ENCODE measurements at places on chromosomes 6 and 20. TPM values are rescaled to one million over a fixed set of nuclear protein-coding genes. Genes with fewer than 3 reads are reported as not detected.

DNA sequence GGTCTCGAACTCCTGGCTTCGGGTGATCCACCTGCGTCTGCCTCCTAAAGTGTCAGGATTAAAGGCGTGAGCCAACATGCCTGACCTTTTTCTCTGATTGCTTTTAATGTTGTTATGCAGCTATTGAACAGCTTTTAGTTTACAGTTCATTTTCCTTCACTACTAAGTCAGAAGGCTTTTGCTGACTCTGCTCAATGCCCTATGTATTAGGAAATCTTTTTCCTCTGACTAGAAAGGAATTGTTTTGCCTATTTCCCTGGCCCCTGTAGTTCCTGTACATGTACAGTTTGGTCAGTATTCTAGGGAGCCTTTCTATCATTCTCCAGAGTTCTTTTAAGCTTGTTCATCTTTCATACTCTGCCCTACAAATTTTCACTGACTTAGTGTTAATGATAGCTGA, 280.2 kb downstream of the CDKAL1 start:
- DNase-seq, result no peak
- no peaks in the 10 kb centered on the region for H3K27me3 ChIP-seq
- H3K36me3 ChIP-seq, result peaks cover 17% of the 10 kb centered on the region
- peaks cover 13% of the 10 kb centered on the region for H3K4me1 ChIP-seq

- no peaks in the 10 kb centered on the region for H3K36me3 ChIP-seq
- peaks cover 8% of the 10 kb centered on the region for H3K4me1 ChIP-seq
Observed at GRCh38 chr6:127302728-127303660, 36.3 kb downstream of the RNF146 start.

DNA sequence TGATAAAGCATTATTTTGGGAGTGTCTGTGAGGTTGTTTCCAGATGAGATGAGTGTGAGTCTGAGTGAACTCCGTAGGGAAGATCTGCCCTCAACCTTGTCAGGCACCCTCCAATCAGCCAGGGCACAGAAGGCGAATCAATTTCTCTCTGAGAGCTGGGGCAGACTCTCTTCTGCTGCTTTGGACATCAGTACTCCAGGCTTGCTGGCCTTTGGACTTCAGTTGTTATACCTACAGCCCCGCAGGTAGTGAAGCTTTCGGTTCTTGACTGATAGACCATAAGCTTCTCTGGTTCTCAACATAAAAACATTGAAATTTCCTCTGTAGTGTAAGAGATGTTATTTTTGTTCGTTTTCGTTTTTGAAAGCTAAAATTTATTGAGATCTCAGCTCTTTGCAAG, 71.4 kb downstream of the MAFB start:
- peaks cover 5% of the 10 kb centered on the region for H3K27me3 ChIP-seq
- no peak overlapping the region for H3K4me3 ChIP-seq
- no peak overlapping the region for H3K27ac ChIP-seq
- no peaks in the 10 kb centered on the region for H3K4me1 ChIP-seq
- no peaks in the 10 kb centered on the region for H3K36me3 ChIP-seq

MICB gene
- total RNA-seq, result 25.6 TPM

DNA sequence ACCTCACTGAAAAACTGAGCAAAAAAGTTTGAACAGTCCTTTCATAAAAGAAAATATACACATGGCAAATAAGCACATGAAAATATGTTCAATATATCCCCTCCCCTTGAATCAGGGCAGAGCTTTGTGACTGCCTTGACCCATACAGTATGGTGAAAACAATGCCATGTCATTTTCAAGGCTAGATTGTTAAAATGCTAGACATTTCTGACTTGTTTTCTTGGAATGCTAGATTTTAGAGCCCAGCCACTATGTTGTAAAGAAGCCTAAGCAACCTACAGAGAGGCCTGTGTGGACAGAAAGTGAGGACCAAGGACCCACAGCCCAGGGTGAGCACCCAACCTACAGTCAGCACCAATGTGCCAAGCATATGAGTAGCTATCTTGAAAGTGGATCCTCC, 17.1 kb upstream of the ASF1A start:
- H3K27me3 ChIP-seq, result no peaks in the 10 kb centered on the region
- peak overlapping the region; percentile 55 for H3K4me3 ChIP-seq
- no peaks in the 10 kb centered on the region for H3K36me3 ChIP-seq
- H3K4me1 ChIP-seq, result peaks cover 31% of the 10 kb centered on the region

MPIG6B gene
- total RNA-seq, result not detected

- H3K4me3 ChIP-seq, result no peak overlapping the region
- DNase-seq, result peak; percentile 39
- H3K27me3 ChIP-seq, result peaks cover 17% of the 10 kb centered on the region
- no peaks in the 10 kb centered on the region for H3K4me1 ChIP-seq
Observed at GRCh38 chr6:83696674-83697073, 12.2 kb downstream of the SNAP91 start.

RAB44 gene
- total RNA-seq, result not detected

- H3K4me3 ChIP-seq, result peak overlapping the region; percentile 72
Observed at GRCh38 chr6:28683945-28684538, 158.4 kb downstream of the GPX5 start.

EYA4 gene
- total RNA-seq, result 10.0 TPM

DNA sequence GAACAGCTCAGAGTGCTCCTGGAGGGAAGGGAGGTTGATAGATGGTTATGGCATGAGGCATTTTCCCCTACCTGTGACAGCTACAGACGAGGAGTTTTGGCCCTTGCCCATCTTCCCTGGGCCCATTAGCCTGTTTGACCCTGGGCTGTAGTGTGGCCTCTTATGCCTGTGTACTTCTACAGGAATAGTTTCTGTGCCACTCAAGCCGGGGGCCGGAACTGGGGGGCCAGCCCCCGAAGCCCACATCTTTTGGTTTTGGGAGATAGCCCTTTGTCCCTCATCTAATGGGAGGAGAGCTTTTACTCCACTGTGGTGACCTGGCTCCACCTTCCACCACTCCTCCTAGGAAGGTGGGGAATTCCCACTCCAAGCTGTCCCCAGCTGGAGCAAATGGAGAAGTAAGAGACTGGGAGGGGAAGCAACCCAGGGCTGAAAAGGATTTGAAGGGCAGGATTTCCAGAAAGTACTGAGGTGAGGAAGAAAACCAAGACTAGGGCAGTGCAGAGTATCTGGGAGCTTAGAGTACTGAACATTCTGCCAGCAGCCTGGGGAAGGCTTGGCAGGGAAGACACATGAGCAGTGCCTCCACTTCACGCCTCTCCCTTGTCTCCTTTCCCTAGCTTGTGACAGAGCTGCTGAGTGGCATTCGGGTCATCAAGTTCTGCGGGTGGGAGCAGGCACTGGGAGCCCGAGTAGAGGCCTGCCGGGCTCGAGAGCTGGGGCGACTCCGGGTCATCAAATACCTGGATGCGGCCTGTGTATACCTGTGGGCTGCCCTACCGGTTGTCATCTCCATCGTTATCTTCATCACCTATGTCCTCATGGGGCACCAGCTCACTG, 6.9 kb downstream of the ABCC10 start:
- no peak overlapping the region for H3K27ac ChIP-seq
- H3K36me3 ChIP-seq, result 0 out of 2 replicates have a peak, but pooled peaks cover 7% of the 10 kb centered on the region
- no peaks in the 10 kb centered on the region for H3K27me3 ChIP-seq
- no peak for DNase-seq

- DNase-seq, result peak; percentile 75
- no peak overlapping the region for H3K27ac ChIP-seq
- peaks cover 12% of the 10 kb centered on the region for H3K27me3 ChIP-seq
- no peak overlapping the region for H3K4me3 ChIP-seq
Observed at GRCh38 chr20:16615199-16615598, 42.0 kb upstream of the KIF16B start.

GRCh38 chr6:125117818-125118217, 35.8 kb upstream of the TPD52L1 start:
- no peak overlapping the region for H3K4me3 ChIP-seq
- no peak overlapping the region for H3K27ac ChIP-seq
- H3K36me3 ChIP-seq, result no peaks in the 10 kb centered on the region
- DNase-seq, result no peak
- H3K4me1 ChIP-seq, result no peaks in the 10 kb centered on the region

- H3K4me1 ChIP-seq, result peaks cover 28% of the 10 kb centered on the region
- peak overlapping the region; percentile 80 for H3K27ac ChIP-seq
- no peaks in the 10 kb centered on the region for H3K27me3 ChIP-seq
- DNase-seq, result peak; percentile 46
- H3K4me3 ChIP-seq, result peak overlapping the region; percentile 46
- no peaks in the 10 kb centered on the region for H3K36me3 ChIP-seq
Observed at GRCh38 chr6:53398247-53399026, 49.7 kb upstream of the ELOVL5 start.

GRCh38 chr6:122647765-122648164, 37.6 kb downstream of the PKIB start:
- no peak overlapping the region for H3K27ac ChIP-seq
- no peaks in the 10 kb centered on the region for H3K36me3 ChIP-seq
- peaks cover 38% of the 10 kb centered on the region for H3K4me1 ChIP-seq
- DNase-seq, result peak; percentile 23

DNA sequence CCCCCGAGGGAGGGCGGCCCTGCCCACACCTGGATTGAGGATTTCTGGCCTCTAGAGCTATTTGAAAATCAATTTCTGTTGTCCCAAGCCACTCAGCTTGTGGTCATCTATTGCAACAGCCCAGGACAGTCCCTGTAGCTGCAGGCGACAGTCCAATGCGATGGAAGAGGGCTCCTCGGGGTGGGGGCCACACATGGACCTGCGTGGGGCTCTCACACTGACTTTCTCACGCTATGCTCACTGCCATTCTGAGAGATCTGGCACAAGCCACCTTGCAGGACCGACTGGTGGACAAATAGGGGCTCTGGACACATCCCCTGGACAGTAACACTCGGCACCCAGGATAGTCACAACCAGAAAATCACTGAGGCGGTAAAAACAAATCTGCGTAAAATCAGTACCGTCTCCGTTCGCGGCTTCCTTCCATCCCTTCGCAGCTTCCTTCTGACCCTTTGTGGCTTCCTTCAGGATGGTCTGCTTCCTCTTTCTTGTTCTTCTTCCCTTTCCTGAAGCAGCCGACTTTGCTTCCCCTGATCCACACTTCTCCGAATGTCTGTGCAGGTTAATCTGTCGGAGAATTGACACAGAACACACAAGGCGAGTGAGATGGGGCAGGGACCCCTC, 21.8 kb downstream of the CTCFL start:
- H3K27ac ChIP-seq, result no peak overlapping the region
- no peak for DNase-seq
- H3K36me3 ChIP-seq, result no peaks in the 10 kb centered on the region
- no peak overlapping the region for H3K4me3 ChIP-seq
- peaks cover 11% of the 10 kb centered on the region for H3K4me1 ChIP-seq
- no peaks in the 10 kb centered on the region for H3K27me3 ChIP-seq

- H3K27me3 ChIP-seq, result peaks cover 51% of the 10 kb centered on the region
- H3K36me3 ChIP-seq, result no peaks in the 10 kb centered on the region
- no peak overlapping the region for H3K27ac ChIP-seq
- no peak overlapping the region for H3K4me3 ChIP-seq
Observed at GRCh38 chr6:389622-390021, 1.9 kb upstream of the IRF4 start.

GRCh38 chr6:143141442-143141841, 80.8 kb downstream of the AIG1 start:
- no peak overlapping the region for H3K4me3 ChIP-seq
- no peaks in the 10 kb centered on the region for H3K36me3 ChIP-seq
- no peak overlapping the region for H3K27ac ChIP-seq
- no peaks in the 10 kb centered on the region for H3K4me1 ChIP-seq
- no peaks in the 10 kb centered on the region for H3K27me3 ChIP-seq

DNA sequence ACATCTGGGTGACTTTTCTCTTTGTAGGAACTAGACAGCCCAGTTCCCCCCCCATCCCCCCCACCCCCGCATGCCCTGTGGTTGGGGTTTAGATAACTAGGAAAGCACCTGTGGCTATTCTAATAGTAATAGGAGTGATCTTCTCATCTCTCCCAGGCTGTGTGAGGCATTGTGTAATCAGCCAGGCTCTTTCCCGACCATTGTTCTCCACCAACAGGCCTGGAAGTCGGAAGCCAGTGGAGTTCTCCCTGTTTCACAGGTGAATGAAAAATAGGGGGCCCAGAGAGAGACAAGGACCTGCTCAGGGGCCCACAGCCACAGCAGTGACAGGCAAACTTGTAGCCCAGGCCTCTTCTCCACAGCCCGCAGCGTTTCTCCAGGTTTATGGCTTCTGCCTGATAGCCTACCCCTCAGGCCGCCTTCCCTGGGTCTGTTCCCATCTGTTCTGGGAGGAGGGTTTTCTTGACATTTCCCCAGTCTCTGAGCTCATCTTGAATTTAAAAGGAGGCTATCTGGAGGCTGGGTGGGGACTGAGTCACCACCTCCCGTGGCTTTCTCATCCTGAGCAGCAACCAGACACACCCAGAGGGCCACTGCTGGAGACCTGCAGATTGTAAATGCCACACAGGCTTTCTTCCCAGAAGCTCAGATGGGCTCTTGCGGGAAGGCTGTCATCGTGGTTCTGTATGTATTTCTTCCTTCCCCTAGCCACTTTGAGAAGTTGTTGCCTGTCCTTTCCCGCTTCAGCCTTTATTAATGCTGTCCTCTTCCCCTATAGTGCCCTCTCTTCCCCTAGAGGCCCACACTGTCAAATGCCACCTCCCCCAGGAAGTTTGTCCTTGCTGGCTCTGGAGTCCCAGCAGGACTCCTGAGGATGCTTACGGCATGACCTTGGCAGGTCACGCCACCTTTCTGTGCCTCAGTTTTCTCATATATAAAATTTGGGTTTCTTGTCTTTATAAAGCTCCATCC, 75.9 kb upstream of the MYL9 start:
- DNase-seq, result peak; percentile 91
- H3K27ac ChIP-seq, result peak overlapping the region; percentile 92
- no peaks in the 10 kb centered on the region for H3K27me3 ChIP-seq
- H3K36me3 ChIP-seq, result no peaks in the 10 kb centered on the region

DNA sequence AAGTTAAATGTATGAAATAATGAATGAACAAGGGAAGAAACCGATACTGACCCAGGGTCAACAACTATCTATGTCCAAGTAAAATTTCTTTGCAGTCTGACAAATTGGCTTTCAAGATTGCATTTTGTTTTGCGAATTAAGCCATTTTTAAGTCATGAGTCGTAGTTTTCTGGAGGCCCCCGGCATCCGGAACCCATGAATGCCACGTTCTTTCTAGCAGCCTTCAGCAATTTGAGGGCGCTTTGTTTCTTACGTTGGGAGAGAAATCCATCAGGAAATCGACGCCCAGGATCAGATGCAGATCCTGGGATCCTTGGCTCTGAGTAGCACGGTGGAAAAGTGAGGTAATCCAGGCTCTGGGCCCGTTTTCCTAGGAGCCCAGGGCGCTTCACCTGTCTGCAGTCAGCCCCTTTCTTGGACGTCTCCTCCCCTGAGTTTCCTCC, 309 bp upstream of the ABRACL start:
- no peaks in the 10 kb centered on the region for H3K27me3 ChIP-seq
- peak overlapping the region; percentile 91 for H3K4me3 ChIP-seq
- H3K4me1 ChIP-seq, result peaks cover 9% of the 10 kb centered on the region

DNA sequence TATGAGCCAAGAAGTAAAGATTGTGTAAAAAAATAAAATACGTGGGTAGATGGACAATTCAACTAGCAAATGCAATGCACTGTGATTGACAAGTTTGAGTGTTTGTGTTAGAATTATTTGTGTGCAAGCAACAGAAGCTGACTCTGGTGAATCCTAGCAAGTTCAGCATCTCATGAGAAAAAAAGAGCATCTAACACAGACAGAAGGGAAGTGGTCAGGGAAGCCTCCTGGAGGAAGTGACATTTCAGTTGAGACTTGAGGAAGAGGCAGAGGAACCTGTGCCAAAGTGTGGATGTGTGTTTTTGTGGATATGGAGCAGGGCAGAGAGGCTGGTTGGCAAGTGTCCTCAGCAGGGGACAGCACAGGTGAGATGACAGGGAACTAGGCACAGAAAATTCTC, 248.7 kb downstream of the ZNF217 start:
- H3K27ac ChIP-seq, result no peak overlapping the region
- H3K27me3 ChIP-seq, result peaks cover 47% of the 10 kb centered on the region
- no peaks in the 10 kb centered on the region for H3K4me1 ChIP-seq
- DNase-seq, result no peak
- H3K4me3 ChIP-seq, result no peak overlapping the region

- no peaks in the 10 kb centered on the region for H3K27me3 ChIP-seq
- no peak overlapping the region for H3K27ac ChIP-seq
- peaks cover 5% of the 10 kb centered on the region for H3K4me1 ChIP-seq
- no peak for DNase-seq
- no peak overlapping the region for H3K4me3 ChIP-seq
Observed at GRCh38 chr6:47357827-47358226, 48.1 kb upstream of the TNFRSF21 start.

COX4I2 gene
- total RNA-seq, result not detected
